Astrocyte of the cerebellum (primary cell): ENCODE measurements at places on chromosomes 16 and 17.

DNA sequence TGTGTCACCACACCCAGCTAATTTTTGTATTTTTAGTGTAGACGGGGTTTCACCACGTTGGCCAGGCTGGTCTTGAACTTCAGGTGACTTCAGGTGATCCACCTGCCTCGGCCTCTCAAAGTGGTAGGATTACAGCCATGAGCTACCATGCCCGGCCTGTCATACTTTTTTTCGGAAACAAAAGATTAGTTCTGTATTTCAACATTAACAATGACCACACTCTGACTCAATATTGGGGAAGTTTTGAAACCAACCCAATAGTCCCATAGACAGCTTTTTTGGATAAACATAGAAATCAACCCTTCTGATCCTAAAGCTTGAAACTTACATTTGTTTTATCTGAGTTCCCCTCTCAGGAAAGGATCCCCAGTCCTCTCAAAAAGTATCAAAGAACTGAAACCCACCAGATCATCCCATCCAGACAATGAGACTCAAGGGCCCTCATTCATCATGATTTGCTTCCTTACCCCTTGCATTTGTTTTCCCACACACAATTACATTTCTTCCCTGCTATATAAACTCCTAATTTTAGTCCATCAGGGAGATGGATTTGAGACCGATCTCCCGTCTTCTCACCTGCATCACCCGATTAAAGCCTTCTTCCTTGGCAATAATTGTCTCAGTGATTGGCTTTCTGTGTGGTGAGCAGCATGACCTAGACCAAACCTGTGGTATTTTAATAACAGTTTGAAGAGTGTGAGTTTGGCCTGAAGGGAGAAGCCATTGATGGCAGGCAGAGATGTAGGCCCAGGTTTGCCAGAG, 7.2 kb upstream of the AGRP start:
- DNase-seq, result no peak

DNA sequence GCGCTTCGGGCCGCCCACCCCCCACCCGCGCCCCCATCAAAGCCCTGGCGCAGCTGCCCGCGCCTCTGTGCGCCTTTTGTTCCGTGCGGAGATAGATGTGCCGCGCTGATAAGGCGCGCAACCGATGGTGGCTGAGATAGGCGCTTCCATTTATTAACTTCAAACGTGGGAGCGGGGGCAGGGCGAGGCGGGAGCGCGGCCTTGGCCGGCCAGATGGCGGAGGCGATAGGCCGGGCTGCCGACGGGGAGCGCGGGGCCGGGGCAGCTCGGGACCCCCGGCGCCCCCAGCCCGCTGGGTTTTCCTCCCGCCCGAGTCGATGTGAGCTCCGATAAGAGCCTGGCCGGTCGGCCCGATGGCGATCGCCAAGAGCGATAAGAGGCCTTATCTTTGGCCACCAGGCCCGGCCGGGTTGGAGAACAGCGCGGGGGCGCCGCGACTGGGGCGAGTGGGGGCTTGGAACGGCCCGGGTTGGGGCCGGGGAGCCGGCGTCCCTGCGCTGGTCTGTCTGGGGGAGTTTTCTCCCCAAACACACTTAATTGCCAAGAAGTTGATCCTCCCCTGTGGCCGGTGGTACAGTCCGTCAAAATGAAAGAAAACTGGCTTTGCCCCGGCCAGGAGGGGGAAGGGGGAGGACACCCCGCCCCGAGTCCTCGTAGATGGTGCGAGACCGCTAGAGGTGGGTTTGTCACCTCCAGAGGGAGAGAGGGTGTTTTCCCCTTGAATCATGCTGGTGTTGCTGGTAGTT, 2.7 kb downstream of the ZFPM1 start:
- DNase-seq, result no peak

DNA sequence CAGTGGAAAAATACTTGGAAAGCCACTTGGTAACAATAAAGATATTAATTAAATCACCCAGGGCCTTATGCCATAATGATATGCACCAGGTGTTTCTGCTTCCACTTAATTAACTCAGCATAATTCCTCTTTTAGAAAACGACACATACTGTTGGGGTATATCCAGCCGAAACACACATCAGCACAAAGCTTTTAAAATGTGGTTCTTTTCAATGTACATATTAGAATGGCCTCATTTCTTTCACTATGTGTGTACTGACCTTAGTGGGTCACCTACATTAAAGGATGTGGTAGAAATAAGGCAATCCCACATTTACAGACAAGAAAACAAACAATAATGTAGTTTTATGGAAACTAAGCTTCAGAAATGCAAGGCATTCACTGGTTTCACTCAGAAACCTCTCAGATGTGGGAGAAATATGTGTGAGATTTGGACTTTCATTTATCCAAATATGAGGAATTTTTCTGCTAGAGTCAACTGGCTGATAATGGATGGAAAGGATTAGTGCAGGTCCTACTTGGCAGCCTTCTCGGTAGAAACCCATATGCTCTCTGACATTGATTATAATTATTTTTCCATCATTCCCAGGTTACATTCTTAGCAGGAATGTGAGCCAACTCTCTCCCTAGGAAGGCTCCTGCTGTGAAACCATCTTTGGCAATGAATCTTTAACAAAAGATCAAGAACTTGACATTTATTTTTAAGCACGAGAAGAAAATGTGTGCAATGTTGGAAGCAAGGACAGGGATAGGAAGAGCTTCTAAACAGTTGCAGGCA, 66.7 kb upstream of the DHX40 start:
- peak; percentile 84 for DNase-seq

GRCh38 chr16:85750146-85750826, 610 bp downstream of the C16orf74 start:
- DNase-seq, result no peak

DNA sequence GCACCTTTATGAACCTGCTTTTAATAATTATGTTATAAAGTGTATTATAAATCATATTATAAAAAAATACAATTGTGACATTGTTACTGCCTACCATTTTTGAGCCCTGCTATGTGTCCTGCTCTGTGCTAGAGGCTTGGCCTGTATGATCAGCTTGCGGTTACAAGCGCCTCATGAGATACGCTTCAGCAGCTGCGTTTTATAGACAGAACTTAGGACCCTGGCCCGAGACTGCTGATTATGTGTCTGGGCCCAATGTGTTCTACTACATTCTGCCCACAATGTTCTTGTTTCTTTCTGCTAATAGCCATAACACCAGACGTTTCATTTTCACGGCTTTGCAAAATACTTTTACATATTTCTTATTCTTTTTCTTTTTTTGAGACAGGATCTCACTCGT, 395.8 kb downstream of the SLC39A11 start:
- no peak for DNase-seq

GRCh38 chr17:34248511-34249024, 6.5 kb upstream of the CCL2 start:
- no peak for DNase-seq

DNA sequence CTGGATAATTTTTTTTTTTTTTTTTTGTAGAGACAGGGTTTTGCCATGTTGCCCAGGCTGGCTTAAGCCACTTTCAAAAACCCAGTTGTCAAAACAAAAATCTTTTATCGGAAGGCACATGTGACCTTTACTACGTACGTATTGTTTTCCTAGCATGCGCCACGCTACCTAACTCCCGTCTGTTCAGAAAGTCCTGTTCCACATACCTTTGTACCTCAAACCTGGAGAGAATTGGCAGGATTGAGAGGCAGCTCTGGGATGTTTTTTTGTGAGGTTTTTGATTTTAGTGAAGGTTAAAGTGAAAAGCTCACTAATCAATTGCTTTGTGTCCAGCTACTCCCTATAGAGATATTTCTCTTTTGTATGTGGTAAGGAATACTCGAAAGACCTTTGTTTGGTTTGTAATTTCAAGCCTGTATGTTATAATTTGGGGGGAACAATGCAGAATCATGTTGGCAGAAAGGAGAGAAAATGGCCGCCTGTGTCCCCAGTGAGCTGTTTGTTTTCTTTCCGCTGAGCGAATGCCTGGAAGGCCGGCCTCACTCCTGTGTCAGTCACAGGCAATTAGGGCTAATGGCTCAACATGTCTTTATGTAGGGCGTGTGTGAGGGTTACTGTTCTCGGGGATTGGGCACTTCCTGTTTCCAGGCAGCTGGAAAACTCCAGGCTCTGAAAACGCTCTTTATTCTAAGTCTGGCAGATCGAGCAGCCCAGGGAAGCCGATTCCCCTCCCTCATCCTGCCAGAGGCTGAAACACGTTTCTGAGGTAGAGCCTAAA, 60.8 kb upstream of the CLEC18A start:
- DNase-seq, result peak; percentile 15

DNA sequence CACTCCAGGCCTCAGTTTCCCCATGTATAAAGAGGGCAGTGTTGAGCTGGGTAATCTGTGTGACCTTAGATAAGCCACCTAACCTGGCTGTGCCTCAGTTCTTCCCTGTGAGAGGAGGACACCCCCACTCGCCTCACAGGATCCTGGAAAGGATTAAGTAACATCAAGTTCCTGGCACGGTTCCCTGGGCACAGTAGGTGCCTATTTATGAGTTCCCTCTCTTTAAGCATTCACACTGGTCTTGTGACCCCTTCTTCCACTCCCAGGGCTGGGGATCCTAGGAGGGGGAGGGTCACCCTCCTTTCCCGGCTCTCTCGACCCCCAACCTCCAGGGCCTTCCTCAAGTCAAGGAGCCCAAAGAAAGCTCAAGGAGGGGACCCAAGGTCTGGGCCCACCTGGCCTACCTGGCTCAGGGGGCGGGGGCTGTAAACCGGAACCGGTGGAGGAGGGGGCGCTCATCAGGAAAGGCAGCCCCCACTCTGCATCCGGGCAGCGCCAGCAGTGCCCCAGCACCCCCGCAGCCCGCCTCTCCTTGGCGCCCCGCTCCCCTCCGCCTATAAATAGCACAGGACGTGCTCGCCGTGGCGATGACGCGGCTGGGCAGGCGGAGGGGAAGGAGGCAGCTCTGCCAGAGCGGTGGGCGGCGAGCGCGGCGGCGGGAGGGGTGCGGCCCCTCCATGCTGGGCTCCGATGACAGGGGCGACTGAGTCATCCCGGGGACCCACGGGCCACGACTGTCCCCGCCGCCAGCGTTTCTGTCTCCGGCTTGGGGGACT, 9.4 kb downstream of the RPL19 start:
- DNase-seq, result no peak

- DNase-seq, result no peak
Observed at GRCh38 chr16:85254921-85255320, 142.6 kb upstream of the CIBAR2 start.

DNA sequence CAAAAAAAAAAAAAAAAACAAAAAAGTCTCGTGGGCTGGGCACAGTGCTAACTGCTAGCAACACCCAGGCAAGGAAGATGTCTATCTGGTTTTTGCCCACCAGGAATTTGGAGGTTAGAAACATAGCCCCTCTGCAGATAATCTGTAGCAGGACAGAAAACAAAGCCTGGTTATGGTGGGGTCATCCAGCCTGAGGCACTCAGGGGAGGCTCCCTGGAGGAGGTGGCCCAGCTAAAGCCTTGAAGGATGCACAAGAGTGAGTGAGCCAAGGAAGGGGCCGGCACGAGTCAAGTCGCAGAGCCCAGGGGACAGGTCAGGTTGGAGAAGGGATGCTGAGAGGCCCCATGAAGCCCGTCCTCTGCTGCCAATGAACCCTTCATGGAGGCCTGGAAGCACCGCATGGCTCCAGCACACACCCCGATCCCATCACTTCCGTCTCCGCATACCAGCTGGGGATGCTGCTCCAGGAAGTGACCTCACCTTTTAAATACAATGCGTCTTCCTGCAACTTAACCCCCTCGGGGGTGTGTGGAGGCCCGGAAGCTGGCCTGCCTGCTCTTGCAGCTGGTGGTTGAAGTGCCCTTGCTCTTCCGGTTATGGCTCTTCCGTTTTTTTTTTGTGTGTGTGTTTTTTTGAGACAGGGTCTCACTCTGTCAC, 86.5 kb downstream of the ENGASE start:
- no peak for DNase-seq

DNA sequence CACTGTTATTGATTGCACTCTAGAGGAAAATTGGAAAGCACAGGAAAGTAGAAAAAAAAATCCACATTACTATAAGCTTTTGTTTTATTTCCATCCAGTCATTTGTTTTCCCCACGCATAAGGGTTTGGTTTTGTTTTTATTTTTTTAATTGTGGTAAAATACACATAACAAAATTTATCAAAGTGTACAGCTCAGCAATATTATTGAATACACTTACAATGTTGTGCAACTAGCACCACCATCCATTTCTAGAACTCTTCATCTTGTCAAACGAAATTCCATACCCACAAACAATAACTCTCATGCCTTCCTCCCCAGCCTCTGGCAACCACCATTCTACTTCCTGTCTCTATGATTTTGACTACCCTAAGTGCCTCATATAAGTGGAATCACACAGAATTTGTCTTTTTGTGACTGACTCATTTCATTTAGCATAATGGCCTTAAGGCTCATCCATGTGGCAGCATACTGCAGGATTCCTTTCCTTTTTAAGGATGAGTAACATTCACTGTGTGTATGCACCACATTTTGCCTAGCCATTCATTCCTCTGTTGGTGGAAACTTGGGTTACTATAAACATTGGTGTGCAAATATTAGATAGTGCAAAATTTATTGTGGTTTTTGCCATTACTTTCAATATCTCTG, 11.1 kb downstream of the SPPL2C start:
- no peak for DNase-seq

DNA sequence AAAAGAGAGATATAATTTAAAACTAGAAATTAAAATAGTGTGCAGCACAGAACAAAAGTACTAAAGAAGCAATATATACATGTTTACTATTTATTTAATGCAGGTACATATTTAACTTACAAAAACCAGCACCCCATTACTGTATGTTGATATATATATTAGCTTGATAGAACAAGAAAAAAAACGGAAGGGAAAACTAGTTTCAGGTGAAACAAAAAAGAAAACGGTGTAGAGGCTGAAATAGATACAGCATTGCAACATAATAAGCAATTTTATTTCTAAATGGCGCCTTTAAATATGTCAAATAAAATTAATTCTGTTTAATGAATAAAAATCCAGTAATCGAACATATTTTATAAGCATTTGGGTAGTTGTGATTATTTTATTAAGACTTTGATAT, 3.9 kb downstream of the HNF1B start:
- no peak for DNase-seq

- no peak for DNase-seq
Observed at GRCh38 chr16:28192806-28193529, 18.8 kb downstream of the XPO6 start.

DNA sequence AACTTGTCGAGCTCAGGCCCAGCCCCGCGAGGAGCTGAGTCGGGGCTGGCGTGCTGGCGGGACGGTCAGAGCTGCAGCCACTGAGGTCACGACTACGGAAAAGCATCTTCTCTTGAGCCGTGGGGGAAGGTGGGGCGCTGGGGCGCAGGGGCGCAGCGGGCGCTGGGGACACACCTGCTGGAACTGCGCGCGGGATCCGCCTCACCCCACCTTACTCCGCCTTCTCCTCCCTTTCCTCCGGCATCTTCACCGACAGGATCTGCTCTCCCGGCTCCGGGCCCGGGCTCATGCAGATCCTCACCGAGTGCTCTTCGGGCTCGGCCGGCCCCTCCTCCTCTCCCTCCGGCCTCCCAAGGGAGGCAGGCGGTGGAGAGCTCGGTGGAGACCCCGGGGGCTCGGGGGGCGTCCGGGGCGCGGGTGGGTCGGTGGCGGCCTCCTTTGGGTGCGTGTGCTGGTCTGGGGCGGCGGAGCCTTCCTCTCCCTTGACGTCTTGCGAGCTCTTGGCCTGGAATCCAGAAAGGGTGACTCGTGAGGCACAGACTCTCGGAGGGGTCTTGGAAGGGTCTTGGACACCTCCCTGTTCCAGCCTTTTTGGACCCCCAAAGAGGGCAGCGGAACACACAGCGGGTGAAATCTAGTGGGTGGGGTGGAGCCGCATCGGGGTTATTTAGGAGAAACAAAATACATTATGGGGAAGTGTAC, 81.8 kb upstream of the KIFC3 start:
- DNase-seq, result no peak
